ENCODE measurements at places on chromosomes 11 and 22.

- no peak for DNase-seq
These were observed 365.2 kb upstream of the DDI1 start for GRCh38 chr11:103671143-103671651.

GRCh38 chr11:60867871-60868681 is 734 bp downstream of the ZP1 start:
- DNase-seq = no peak

- no peak for DNase-seq
These were observed 71.3 kb downstream of the RSF1 start for GRCh38 chr11:77749232-77749631.

- DNase-seq = no peak
These were observed 29.7 kb downstream of the USH1C start for GRCh38 chr11:17514476-17514875.

DNA sequence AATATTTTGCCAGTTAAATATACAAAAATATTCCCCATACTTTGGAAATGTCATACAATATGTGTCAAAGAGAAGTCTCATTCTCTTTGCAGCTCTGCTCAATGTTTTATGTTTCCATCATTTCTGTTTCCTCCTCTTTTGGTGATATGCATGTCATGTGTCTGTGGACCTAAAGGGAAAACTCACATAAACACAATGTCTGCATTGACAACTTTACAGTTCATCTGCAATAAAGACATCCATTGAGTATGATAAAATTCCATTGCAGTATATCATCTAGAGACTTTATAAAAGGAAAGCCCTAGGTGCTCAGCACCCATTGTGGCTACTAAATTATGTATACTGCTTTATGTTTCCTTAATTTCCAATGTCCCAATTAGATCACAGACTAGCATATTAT is 461.3 kb upstream of the FAT3 start:
- no peak for DNase-seq

DNA sequence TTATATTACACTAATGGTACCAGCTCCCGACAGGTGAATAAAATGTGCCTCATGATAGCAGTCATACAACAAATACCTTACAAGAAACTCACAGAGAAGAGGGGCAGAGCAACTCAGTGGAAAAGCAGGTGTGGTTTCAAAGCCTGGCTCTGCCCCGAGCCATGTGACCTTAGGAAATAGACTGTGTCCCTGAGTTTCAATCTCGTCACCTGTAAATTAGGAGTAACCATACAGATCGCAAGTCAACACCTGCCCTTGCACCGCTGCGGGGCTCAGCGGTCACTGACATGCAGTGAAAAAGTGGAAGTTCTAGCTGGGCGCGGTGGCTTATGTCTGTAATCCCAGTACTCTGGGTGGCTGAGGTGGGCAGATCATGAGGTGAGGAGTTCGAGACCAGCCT is 11.9 kb upstream of the MRTFA start:
- DNase-seq = no peak

DNA sequence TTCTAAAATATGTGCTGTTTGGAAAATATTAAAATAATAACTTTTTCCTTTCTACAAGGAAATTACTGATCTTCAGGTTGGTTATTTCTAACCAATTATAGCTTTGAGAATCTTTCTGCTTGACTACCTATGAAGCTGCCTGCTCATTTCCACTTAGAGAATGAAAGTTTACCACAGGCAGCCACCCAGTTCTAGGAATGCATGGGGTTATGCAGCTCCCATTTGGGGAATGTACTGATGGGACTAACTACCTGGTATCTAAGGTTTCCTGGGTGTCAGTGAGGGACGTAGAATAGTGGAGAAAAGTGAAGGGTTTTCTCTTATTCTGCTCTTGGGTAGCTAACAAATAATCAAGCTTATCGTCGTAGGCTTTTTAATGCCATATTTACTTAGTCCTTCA is 73.4 kb downstream of the DEUP1 start:
- no peak for DNase-seq

Data from mammary epithelial cell (primary cell).